ENCODE measurements at places on chromosomes 2 and 18. TPM values are rescaled to one million over a fixed set of nuclear protein-coding genes. Genes with fewer than 3 reads are reported as not detected.

REG1B gene
- total RNA-seq = not detected

AP1S3 gene
- 48.0 TPM for total RNA-seq

ALPG gene
- total RNA-seq = not detected

DUSP19 gene
- total RNA-seq = 0.87 TPM

OSR1 gene
- 0.80 TPM for total RNA-seq

NOTO gene
- total RNA-seq = not detected

CNTNAP5 gene
- total RNA-seq = 0.20 TPM

REG3G gene
- not detected for total RNA-seq

NDC80 gene
- 13.7 TPM for total RNA-seq

KCNF1 gene
- not detected for total RNA-seq

GLS gene
- 1,910 TPM for total RNA-seq

CD226 gene
- total RNA-seq = 0.25 TPM

PROM2 gene
- total RNA-seq = 38.0 TPM

LCT gene
- total RNA-seq = not detected

MSH2 gene
- total RNA-seq = 34.4 TPM

CRYGB gene
- total RNA-seq = not detected

ST6GAL2 gene
- 1.4 TPM for total RNA-seq

C2orf15 gene
- 5.6 TPM for total RNA-seq

REG1A gene
- total RNA-seq = not detected

HRH4 gene
- total RNA-seq = not detected

KDSR gene
- 75.1 TPM for total RNA-seq

GPATCH11 gene
- total RNA-seq = 5.6 TPM

WNT6 gene
- 3.5 TPM for total RNA-seq

RFX8 gene
- not detected for total RNA-seq
